ENCODE measurements at places on chromosomes 1 and 21.
A peak's percentile ranks its signal among the peaks of the same experiment; 100 is the strongest.

- no peak for DNase-seq
These were observed 27.8 kb upstream of the TINAGL1 start for GRCh38 chr1:31548534-31548906.

DNA sequence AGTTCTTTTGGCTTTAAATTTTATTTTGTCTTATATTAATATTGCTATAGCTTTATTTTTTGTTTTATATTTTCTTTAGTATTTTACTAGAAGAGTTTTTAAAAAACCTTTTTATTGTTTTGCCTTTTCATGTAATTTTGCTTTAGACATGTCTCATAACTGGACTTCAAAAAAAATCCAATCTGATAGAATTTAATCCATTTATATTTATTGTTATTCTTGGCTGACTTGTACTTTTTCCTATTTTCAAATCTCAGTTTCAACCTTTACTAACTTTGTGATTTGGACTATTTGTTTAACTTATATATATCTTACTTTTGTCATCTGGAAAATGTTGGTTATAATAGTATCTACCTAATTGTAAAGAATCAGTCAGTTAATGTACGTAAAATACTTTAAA lies 61.2 kb downstream of the NTNG1 start:
- no peak for DNase-seq

- DNase-seq: no peak
These were observed 26.9 kb downstream of the ETS2 start for GRCh38 chr21:38832664-38833063.

GRCh38 chr1:210731193-210731592 lies 402.5 kb downstream of the HHAT start:
- no peak for DNase-seq

DNA sequence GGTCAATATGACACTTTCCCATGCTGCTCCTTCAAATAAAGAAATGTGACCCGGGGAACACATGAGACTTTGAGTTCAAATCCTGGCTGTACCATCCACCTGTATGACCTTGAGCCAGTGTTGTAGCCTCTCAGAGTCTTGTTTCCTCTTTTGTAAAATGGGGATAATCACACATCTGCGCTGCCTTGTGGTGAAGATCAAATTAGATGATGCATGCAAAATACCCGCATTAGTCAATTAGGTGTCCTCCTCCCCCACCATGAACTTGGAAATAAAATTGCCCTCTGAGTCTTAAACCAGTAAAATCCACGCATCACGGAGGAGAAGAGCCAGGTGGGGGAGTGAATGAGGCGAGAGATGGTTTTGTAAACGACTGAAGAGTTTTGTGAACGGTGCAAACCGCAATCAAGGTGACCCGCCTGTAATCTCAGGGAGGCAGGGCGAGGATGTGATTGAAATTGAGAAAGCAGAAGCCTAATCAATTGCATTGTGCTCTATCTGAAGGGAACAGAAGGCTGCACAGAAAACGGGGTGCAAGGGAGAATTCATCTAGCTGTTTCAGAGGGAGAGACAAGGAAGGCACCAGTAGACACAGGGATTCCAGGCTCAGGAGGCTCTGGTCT lies 5.8 kb upstream of the AHDC1 start:
- DNase-seq: no peak

DNA sequence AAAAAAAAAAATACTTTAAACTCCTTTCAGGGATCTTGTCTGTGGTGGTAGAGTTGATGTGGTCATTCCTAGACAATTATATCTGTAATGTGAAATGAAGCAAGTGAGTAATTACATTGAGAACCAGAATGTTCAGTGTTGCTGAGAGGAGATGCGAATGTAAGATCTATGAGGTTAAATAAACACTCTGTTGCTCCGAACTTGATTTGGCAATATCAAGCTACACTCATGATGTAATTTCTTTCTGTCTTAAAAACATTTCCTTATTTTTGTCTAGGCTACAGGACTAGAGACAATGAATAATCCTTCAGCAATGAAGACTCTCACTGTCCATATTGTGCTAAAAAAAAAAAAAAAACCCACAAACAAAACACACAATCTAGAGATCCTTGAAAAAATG lies 63.1 kb upstream of the IGSF5 start:
- no peak for DNase-seq

- no peak for DNase-seq
These were observed 133.4 kb downstream of the COP1 start for GRCh38 chr1:176073524-176074157.

DNA sequence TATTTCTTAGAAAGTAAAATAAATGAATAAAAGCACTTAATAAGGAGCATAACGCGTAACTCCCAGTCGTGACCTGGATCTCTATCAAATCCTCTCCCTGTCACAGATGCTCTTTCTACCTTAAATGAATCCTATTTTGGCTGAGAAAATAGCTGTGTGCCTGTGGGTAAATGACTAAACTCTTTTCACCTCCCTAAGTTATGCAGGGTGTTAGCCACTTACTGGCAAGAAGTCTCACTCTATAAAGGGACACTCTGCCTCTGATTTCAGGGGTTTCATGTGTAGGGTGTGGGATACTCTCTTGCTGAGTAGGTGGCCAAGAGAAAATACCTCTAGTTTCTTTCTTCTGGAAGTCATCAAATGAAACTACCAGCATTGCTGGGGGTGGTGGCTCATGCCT lies 24.3 kb upstream of the PPP1R15B start:
- DNase-seq: no peak

GRCh38 chr1:76170513-76170912 lies 96.0 kb downstream of the ST6GALNAC3 start:
- DNase-seq: no peak

DNA sequence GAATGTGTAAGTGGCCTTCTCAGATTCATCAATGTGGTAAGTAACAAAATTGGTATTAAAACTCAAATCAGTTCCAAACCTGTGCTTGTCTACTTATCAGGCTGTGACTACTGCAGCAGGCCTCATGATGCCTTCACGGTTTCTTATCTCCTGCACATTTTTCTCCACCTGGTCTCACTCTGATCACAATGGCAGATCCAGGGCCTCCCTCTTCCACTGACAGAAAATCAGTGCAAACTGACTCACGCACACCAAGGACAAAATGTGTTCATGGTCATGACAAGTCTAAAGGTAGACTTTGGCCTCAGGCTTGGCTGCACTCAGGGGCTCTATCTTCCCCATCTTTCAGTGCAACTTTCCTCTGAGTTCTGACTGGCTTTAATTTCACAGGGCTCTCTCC lies 56.7 kb upstream of the ATP1A1 start:
- no peak for DNase-seq

- no peak for DNase-seq
These were observed 15.6 kb downstream of the FCGR2B start for GRCh38 chr1:161678500-161678899.

DNA sequence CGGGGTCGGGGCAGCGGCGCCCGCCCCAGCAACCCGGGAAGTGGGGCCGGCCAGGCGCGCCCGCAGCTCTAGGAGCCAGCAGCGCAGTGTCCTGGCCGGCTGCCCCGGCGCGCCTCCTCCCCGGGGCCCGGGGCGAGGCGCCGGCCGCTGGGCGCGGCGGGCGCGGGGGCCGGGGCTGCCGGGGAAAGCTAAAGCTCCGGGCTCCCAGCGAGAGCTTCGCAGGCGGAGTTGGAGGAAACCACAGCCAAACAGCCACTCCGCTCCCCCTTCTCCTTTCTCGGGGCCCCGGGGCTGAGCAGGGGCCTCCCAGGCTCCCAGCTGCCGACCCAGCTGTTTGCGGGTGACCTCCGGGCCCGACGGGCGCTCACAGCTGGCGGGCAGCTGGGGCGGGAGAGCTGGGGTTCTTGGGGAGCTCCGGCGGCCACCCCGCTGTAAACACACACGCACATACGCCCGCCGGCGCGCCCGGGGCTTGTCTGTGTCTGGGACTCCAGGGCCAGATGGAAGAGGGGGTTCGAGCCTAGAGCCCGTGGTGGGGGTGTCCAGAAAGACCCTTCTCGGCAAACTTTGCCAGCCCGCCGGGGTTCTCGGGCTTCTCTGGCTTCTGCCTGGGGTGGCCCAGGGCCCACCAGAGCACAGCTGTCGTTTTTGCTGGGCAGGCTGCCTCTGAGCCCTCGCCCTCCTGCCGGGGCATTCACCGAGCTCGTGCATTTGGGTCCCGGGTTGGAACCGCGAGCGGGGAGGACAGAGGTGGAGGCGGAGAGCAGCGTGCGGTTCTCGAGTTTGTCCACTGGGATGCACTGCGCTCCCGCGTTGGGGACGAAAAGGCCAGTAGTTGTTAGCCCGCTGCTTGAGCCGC lies 1.5 kb downstream of the AJAP1 start:
- no peak for DNase-seq

- DNase-seq: no peak
These were observed 1.2 kb downstream of the DMRTA2 start for GRCh38 chr1:50421768-50422674.

GRCh38 chr1:185408700-185409270 lies 91.7 kb upstream of the IVNS1ABP start:
- no peak for DNase-seq

- DNase-seq: no peak
These were observed 30.6 kb downstream of the KLHDC7A start for GRCh38 chr1:18511149-18511873.

GRCh38 chr1:19710825-19711611 lies 46.3 kb downstream of the HTR6 start:
- peak; percentile 8 for DNase-seq

- DNase-seq: no peak
These were observed 1.3 kb downstream of the COL24A1 start for GRCh38 chr1:86155051-86155806.

GRCh38 chr1:221418346-221418745 lies 323.5 kb downstream of the DUSP10 start:
- no peak for DNase-seq

DNA sequence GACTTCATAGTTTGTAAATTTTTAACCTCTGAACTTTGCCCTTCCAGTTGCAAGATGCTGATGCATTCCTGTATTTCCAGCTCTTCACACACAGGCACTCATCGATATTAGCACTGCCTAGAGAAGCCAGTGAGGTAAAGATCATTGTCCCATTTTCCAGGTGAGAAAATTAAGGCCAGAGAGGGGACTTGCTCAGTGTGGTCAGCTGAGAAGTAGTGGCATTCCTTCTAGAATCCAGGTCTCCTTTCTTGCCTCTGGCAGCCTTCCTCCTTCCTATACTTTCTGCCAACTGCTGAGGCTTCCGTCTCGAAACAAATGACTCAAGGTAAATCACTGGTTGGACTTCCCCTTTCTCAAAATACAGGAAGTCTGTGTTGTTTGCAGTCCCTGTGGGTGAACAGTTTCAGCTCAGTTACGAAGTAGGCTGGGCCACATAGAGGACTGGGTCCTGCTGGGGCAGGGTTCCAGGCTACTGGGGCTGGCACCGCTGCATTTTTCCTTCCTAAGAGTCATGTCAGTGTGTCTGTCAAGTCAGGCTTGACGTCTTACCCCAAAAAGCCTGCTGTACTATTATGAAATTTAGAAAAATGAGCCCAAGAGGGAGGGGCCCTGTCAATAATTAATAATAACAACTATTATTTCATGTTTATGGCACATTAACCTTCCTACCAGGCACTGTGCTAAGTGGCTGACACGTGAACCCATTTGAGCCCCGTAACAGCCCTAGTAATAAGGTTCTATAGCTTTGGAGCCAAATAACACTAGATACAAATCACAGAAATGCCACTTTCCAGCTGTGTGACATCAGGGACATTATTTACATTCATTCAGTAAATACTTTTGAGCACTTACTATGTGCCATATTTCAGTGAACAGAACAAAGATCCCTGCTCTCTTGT lies 16.6 kb upstream of the RNF19B start:
- DNase-seq: peak; percentile 64
